ENCODE measurements at places on chromosomes 7 and 10.

- no peak for DNase-seq
Observed at GRCh38 chr7:151946932-151947331, 9.3 kb upstream of the GALNTL5 start.

- no peak for DNase-seq
Observed at GRCh38 chr10:55024713-55025112, 223.7 kb upstream of the PCDH15 start.

GRCh38 chr7:150432915-150433892, 17.2 kb upstream of the GIMAP8 start:
- no peak for DNase-seq

- no peak for DNase-seq
Observed at GRCh38 chr7:49125246-49125645, 200.9 kb downstream of the CDC14C start.

DNA sequence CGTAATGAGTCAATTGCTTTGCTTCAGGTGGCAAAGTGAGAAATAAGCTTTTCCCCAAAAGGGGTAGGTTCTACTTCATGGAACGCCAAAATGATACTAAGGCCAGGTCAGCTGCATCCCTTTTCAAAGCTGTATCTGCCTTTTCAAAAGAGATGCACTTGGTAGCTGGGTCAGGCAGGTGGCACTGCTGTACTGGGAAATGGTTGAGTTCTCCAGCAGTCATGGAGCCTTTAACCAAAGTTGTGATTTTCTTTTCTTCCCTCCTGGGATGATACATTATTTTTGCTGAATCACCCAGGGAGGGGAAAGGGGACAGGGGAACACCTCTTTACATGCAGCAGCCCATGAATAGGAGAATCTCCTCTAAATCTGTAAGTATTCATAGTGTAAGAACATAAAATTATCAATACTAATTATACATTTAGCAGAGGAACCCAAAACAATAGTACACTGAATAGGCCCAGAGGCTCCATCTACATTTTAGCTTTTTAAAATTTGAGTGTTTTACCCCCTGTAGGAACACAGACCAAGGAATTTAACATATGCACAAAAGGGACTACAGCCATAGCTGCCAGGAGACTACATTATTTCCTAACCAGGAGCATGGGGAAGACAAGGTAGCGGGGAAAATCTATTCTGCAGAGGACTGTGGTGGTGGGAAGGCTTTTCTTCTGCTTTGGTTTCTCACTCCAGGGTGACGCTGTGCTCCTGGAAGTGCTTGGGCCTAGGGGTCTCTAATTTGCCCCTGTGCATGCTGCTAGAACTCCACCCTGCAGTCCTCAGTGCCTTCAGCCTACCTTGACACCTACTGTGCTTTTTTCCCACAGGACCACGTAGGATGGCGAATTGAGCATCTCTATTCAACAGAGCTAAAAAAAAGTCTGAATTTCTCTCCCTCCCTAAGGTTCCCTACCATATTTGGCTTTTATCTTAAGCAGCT, 6.4 kb upstream of the GPR22 start:
- DNase-seq = peak; percentile 40

DNA sequence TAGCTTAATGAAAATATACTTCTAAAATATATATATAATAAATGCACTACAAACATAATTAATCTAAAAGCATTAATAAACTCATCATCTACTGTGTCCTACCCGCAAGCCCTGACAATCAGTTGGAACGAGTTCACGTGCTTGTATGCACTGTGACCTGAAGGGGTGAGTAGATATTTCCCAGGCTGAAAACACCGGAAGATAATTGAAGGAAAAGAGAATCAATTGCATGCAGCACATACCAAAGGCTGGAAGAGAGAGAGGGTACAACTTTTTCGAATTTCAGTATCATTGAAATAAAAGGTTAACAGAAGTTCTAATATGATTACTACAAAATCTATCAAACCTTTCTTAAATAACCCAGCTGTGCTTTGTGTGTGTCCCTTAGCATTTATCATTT, 94.6 kb downstream of the SEMA3C start:
- no peak for DNase-seq

- DNase-seq = no peak
Observed at GRCh38 chr7:158461824-158462223, 125.8 kb downstream of the PTPRN2 start.

DNA sequence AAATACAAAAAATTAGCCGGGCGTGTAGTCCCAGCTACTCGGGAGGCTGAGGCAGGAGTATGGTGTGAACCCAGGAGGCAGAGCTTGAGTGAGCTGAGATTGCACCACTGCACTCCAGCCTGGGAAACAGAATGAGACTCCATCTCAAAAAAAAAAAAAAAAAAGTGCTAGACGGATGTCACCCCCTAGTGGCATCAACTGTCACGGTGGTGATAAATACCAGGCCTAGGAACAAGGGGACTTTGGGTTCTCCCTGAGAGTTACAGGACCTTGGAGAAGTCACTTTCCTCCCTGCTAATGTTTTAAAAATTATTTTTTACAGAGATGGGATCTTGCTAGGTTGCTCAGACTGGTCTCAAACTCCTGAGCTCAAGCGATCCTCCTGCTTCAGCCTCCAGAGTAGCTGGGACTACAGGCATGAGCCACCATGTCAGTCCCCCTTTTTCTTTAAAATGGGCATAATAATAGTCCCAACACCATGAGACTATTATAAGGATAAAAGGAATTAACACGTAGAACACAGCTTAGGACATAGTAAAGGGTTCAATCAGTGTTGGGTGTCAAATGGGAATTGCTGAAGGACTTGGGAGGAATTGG, 2.6 kb upstream of the TMEM130 start:
- no peak for DNase-seq

GRCh38 chr7:103373866-103374643, 26.6 kb downstream of the PSMC2 start:
- no peak for DNase-seq

- no peak for DNase-seq
Observed at GRCh38 chr7:108838198-108838597, 268.5 kb downstream of the DNAJB9 start.

GRCh38 chr7:80478683-80479082, 33.2 kb downstream of the GNAT3 start:
- no peak for DNase-seq

DNA sequence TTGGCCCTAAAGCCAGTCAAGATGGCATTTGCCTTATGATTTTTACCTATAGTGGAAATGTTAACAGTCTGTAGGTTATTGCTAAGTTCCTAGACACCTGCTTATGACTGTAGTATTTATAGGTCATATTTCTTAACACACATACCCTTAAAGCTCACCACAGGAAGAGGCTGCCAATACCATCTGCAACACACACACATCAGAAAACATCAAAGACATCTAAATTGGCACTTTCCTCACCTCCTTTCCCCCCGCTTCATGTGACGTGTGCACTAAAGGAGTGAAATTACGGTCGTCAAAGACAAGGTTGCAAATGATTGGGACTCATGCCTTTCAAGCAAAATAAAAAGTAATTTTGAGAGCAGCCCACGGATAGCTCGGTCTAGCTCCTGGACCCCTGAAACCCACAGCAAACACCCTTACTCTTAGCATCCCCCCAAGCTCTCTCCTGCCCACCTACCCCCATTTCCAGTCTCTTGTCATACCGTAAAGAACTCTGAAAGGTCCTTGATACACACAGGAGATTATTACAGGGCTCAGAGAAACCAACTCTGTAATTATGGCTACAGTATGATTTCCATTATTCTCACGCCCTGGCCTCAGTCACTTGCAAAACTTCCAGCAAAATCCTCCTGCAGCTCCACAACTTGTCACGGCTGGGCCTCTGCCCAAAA, 90.5 kb downstream of the PLXNA4 start:
- peak; percentile 40 for DNase-seq

- DNase-seq = peak; percentile 27
Observed at GRCh38 chr10:72709041-72709440, 17.1 kb downstream of the MCU start.

- DNase-seq = no peak
Observed at GRCh38 chr7:138978541-138979184, 2.5 kb downstream of the KIAA1549 start.

DNA sequence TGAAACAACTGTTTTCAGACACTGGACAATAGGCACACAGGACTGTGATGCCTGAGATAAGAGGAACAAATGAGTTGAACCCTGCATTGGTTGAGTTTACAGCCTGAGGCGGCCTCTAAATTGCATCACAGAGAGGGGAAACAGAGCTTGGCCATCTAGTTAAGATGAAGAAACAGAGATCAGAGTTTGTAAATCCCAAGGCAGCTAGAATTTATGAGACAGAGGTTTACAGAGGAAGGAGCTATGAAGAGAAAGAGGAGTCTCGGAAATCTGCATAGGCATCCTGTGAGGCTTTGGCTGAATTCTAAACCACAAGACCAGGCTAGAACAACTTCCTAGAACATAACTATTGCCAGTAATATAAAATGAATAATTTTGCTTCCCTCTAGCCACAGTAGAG, 41.0 kb upstream of the OIT3 start:
- no peak for DNase-seq

- no peak for DNase-seq
Observed at GRCh38 chr7:66050337-66050957, 25.2 kb upstream of the ASL start.

DNA sequence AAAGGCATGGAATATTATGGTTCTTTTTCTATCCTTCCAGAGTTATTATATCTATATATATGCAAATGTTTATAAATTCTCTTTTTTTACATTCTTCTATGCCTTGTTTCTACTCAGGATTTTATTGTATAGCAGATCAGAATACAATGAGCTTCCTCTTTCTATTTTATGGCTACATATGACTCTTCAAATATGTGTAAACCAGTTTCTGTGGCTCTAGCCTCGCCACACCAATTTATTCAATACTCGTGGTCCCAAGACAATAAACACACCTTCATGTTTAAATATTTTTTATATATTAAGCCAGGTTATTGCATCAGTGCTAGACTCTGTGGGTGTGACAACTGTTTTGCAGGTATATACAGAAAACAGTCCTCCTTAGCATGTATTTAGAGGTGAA, 237.5 kb upstream of the MKLN1 start:
- no peak for DNase-seq

DNA sequence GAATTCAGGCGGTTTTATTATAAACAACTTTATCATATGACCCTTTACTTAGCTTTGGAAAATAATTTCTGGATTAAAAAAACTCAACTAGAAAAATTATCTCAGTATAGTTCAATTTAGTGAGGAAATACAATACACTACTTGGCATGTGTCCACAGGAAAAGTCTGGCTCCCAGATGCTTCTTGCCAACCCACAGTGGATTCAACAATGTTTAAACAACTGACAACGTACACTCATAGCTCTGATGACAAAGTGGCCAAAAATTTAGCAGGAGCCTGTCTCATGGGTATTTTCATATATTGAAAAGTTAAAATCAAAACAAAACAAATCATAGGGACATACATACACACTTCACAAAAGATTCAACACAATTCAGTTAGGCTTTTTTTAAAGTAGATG, 158.8 kb downstream of the SKAP2 start:
- no peak for DNase-seq

GRCh38 chr7:129804890-129805719, 147.7 kb downstream of the UBE2H start:
- peak; percentile 33 for DNase-seq

GRCh38 chr7:150435047-150435389, 15.4 kb upstream of the GIMAP8 start:
- DNase-seq = no peak

DNA sequence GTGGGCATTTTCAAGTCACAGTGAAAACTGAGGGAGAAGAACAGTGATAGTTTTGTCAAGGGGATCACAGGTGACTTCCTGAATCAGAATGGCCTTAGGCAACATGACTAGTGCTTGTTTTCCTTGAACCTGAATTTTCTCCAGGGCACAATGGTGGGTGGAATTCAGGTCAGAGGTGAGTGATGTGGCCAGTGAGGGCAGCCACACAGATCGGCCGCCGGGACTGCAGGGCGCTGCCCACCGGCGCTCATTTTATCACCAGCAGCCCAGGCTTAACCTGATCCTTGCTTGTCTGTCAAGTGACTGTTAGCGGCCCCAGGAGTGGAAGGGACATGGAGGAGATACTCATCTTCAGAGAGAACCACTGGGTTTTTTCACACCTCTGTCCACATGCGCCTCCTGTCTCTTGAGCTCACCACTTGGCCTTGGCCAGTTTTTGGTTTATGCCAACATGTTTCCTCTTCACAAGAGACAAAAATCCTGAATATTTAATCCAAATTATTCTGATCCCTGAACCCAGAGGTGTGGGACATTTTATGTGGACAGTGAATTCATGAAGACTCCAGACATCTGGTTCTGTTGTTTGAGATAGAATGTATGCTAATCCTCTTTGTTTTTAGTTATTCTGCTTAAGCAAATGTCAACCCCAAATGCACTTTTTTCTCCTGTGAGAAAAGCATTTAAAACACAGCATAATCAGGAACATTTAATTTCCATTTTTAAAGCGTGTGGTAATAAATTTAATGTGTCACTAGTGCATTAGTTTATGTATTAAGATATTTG, 108.7 kb downstream of the DOCK1 start:
- DNase-seq = no peak

GRCh38 chr10:69387500-69387899, 29.2 kb downstream of the TACR2 start:
- DNase-seq = no peak

DNA sequence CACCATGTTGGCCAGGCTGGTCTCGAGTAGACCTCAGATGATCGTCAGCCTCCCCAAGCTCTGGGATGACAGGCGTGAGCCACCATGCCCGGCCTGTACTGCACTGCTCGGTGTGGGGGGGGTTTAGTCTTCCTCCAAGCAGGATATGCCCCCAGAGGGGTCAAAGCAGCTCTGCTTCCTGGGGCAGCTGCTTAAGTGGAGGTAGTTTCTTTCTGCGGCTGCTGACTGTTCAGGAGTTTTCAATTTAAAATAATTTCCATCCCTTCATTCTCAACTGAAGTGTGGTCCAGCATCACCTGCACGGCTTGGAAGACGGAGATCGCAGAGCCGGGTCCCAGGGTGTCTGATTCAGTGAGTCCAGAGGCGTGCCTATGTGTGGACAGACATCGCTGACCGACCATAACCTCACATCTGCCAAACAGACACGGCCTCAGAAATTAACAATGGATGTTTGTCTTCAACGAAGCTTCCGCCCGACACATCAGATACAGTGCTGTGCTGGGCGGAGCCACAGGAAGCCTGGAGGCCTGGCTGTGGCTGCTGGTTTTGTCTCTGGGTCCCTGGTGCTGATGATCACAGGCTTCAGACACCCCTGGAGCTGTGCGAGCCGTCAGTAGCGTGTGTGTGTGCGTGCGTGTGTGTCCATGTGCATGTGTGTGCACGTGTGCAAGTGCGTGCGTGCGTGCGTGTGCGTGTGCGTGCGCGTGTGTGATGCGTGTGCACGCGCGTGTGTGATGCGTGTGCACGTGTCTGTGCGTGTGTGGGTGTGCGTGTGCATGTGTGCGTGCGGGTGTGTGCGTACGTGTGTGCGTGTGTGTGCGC, 226.5 kb upstream of the PITRM1 start:
- peak; percentile 40 for DNase-seq

GRCh38 chr10:6336016-6336415, 133.3 kb downstream of the PFKFB3 start:
- DNase-seq = no peak

GRCh38 chr7:39609113-39609934, 14.0 kb upstream of the RALA start:
- peak; percentile 33 for DNase-seq

Data from left ventricle myocardium inferior (tissue), 1 donor.